Hair follicle dermal papilla cell (primary cell): ENCODE measurements at places on chromosomes 3 and 15. TPM values are rescaled to one million over a fixed set of nuclear protein-coding genes. Genes with fewer than 3 reads are reported as not detected.

The ARGFX gene
- total RNA-seq: not detected in 2 replicates

The SAMD7 gene
- not detected in 2 replicates for total RNA-seq

The RASGRF1 gene
- not detected in 2 replicates for total RNA-seq

The GLDN gene
- total RNA-seq: 9.4 and 18.3 TPM in 2 replicates

The CD276 gene
- 78.1 and 99.5 TPM in 2 replicates for total RNA-seq

The NR2E3 gene
- total RNA-seq: 0.16 TPM in 1 of 2 replicates, not detected in the other

The CCDC39 gene
- not detected in 2 replicates for total RNA-seq

The IL17RE gene
- total RNA-seq: 3.2 and 6.9 TPM in 2 replicates

The AHSG gene
- total RNA-seq: not detected in 2 replicates

The SPINK8 gene
- not detected in 2 replicates for total RNA-seq

The SH3GL3 gene
- 0.24 TPM in 1 of 2 replicates, not detected in the other for total RNA-seq

The SORD gene
- total RNA-seq: 20.4 and 20.5 TPM in 2 replicates

The RPL39L gene
- total RNA-seq: 6.8 and 12.5 TPM in 2 replicates

The MYL3 gene
- total RNA-seq: 2.3 and 9.2 TPM in 2 replicates

The CELSR3 gene
- 1.3 and 1.6 TPM in 2 replicates for total RNA-seq

The SLC22A13 gene
- 0.24 and 0.97 TPM in 2 replicates for total RNA-seq

The MED12L gene
- 0.85 and 1.3 TPM in 2 replicates for total RNA-seq

The PCLAF gene
- total RNA-seq: 8.8 and 13.0 TPM in 2 replicates

The SPG21 gene
- total RNA-seq: 92.3 and 103 TPM in 2 replicates

The SCN5A gene
- 0.24 and 0.32 TPM in 2 replicates for total RNA-seq

The IFT80 gene
- 83.2 and 83.9 TPM in 2 replicates for total RNA-seq

The LYZL4 gene
- not detected in 2 replicates for total RNA-seq

The NME9 gene
- not detected in 2 replicates for total RNA-seq

The RBP2 gene
- total RNA-seq: not detected in 2 replicates

The RBPMS2 gene
- total RNA-seq: not detected in 2 replicates

The ALPK3 gene
- 0.12 and 0.32 TPM in 2 replicates for total RNA-seq

The ECE2 gene
- not detected in 2 replicates for total RNA-seq

The SPESP1 gene
- 2.6 and 5.0 TPM in 2 replicates for total RNA-seq

The CAND2 gene
- total RNA-seq: 13.1 and 15.7 TPM in 2 replicates

The TNNC1 gene
- total RNA-seq: 3.1 and 5.5 TPM in 2 replicates

The KCNH8 gene
- total RNA-seq: not detected in 2 replicates

The RASGRP1 gene
- total RNA-seq: 0.24 and 0.32 TPM in 2 replicates

The ROPN1 gene
- total RNA-seq: not detected in 2 replicates

The RAB5A gene
- 55.4 and 81.3 TPM in 2 replicates for total RNA-seq

The HIGD2B gene
- not detected in 2 replicates for total RNA-seq

The TRPC1 gene
- 20.8 and 28.9 TPM in 2 replicates for total RNA-seq

The PRR20G gene
- not detected in 2 replicates for total RNA-seq

The CCNB2 gene
- total RNA-seq: 6.2 and 7.6 TPM in 2 replicates

The IMPG2 gene
- total RNA-seq: 0.65 and 0.73 TPM in 2 replicates

The PLSCR2 gene
- total RNA-seq: not detected in 2 replicates

The FILIP1L gene
- total RNA-seq: 8.9 and 11.0 TPM in 2 replicates

The RAB27A gene
- 10.8 and 15.4 TPM in 2 replicates for total RNA-seq

The TIMP4 gene
- total RNA-seq: 3.5 and 5.7 TPM in 2 replicates

The XCR1 gene
- total RNA-seq: not detected in 2 replicates
